Fibroblast of skin of left quadriceps (primary cell): ENCODE measurements at places on chromosomes 11 and 22.
A peak's percentile ranks its signal among the peaks of the same experiment; 100 is the strongest.

DNA sequence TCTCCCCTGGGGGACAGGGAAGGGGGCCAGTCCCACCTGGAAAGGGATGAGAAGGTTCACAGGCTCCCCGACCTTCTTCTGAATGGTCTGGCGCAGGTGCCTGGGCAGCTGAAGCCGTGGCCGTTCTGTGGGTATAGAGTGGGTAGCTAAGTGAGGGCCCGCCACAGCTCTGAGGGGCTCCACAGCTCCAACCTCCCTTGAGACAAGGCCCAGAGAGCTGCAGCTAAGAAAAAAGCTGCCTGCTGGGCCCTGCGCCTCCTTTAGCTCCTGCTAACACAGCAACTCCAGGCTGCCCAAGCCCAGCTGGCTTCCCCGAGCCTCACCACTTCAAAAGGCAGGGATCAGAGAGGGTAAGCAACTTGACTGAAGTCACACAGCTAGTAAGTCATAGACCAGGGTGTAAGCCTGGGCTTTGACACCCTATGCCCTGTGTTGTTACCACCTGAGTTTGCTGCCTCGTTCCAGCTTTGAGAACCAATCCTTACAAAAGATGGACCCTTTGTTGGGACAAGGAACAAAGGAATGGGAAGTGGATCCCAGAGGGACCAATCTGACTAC, 18.5 kb downstream of the MYBPC3 start:
- no peak for DNase-seq

DNA sequence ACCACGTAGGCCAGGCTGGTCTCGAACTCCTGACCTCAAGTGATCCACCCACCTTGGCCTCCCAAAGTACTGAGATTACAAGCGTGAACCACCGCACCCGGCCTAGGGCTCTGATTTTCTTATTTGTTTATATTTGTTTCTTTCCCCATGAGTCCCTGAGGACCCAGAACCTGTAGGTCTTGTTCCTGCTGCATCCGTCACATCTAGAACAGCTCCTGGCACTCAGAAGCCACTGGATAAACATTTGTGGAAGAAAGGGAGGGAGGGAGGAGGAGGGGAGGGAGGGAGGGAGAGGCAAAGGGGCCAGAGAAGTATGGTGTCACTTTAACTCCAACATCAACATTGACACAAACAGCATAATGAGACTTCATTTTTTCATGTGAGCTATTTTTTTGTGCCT, 67.7 kb downstream of the CELSR1 start:
- no peak for DNase-seq

GRCh38 chr11:128022007-128022368, 565.4 kb downstream of the ETS1 start:
- DNase-seq, result no peak

DNA sequence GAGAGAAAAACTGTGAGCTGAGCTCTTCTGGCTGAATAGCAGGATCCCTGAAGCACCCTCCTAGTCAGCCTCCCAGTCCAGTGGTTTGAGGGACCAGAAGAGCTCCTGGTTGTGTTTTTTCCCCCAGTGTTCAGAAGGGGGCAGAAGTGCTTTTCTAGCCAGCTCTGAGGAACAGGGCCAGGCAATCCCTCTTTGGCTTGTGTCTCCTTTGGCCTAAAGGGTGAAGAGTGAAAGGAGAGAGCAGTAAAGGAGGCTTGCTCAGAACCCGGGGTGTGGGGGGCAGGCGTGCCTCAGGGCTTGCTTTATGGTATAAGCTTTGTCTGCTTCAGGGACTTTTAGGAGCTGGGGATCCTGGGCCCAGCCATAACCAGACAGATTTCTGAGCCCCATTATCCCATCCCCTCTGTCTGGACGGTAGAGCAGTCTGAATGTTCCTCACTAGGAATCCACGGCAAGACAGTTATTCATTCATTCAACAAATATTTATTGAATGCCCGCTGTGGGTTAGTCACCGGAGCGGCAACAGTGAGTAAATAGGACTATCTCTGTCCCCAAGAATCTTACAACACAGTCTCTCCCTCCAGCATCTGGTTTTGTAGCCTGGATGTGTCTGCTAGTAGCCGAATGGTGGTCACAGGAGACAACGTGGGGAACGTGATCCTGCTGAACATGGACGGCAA, 14.5 kb downstream of the ACP2 start:
- DNase-seq, result no peak

- DNase-seq, result peak; percentile 83
Measured at GRCh38 chr11:79440571-79441460, at the start of gene TENM4. TSS of gene TENM4 (minus strand) at chr11:79441030. CDS start at chr11:79069944, 371,086 bp downstream.

- no peak for DNase-seq
Measured at GRCh38 chr11:34570584-34570983, 50.3 kb upstream of the EHF start.

GRCh38 chr11:91299980-91300379, 924.6 kb upstream of the FAT3 start:
- DNase-seq, result no peak

GRCh38 chr11:8329336-8329735, 65.7 kb upstream of the LMO1 start:
- no peak for DNase-seq

- DNase-seq, result no peak
Measured at GRCh38 chr11:45646275-45646927, 19.0 kb downstream of the CHST1 start.

GRCh38 chr22:43142880-43143562, at the start of gene MCAT:
TSS of gene MCAT (minus strand) at chr22:43143398. CDS start at chr22:43143348, 50 bp downstream.
- peak; percentile 35 for DNase-seq

DNA sequence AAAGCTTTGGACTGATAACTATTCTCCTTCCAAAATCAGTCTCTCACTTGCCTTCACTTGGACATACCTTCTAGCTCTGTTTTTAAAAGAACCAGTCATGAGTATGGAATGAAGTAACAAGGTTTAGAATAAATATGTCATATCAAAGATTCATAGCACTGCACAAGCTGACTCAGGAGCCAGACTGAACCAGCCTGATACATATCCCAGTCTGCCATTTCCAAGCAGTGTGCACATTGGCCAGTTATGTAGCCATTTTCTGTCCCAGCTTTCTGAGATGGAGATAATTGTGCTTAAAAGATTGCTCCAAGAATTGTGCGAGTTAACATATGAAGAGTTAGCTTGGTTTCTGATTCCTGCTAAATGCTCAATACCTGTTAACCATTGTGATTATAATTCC, 311.3 kb downstream of the C11orf87 start:
- peak; percentile 12 for DNase-seq

- peak; percentile 32 for DNase-seq
Measured at GRCh38 chr11:18384157-18384641, 10.2 kb upstream of the LDHA start.

- DNase-seq, result no peak
Measured at GRCh38 chr11:101567071-101567470, 16.7 kb downstream of the TRPC6 start.

- DNase-seq, result no peak
Measured at GRCh38 chr22:20000246-20001081, 16.2 kb downstream of the ARVCF start.

DNA sequence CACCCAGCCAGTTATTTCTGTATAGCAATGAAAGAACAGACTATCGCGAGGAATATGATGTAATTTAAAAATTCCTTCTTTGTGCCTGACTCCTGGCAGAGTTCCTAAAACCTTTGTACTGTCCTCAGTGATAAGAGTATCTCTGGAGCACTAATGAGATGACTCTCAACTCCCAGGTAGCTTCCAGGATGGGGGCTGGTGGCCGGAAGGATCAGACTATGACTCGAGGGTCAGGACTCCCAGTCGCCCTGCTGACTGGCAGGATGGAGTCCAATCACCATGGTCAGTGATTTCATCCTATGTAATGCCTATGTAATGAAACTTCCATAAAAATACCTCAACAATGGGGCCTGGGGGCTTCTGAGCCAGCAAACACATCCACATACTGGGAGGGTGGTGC, 135.1 kb downstream of the SHANK2 start:
- no peak for DNase-seq

DNA sequence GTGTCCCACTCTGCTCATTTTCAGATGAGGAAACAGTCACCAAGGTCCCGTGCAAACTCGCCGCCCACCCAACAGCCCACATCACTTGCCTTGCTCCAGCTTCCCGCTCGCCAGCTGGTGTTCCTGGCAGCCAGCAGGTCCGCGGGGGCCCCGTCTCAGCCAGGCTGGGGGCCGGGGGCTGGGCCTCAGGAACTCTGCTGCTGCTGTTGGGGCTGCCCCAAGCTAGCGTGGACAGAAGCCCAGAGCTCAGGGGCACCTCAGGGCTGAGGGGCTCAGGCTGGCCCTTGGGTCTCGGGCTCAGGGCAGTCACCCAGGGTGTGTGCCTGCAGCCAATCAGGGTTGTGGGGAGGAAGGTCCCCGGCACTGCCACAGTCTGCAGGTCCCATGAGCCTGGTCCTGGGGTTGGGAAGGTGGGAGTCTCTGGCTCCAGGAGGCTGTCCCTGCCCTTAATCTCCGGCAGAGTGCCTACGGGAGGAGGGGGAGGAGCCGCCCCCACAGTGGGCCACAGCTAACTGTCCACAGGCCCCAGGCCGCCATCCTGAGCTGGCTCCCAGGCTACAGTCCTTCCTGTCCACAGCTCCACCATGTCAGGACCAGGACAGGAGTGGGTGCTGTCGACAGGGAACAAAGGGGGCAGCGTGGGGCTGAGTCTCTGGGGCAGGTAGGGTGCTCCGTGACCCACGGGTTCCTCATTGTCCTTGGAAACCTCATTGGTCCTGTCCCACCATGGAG, 65.2 kb downstream of the ARFGAP3 start:
- DNase-seq, result no peak
